ENCODE measurements at places on chromosomes 16 and 17.

GRCh38 chr16:88329726-88330700 lies 52.7 kb upstream of the ZNF469 start:
- DNase-seq, result no peak

DNA sequence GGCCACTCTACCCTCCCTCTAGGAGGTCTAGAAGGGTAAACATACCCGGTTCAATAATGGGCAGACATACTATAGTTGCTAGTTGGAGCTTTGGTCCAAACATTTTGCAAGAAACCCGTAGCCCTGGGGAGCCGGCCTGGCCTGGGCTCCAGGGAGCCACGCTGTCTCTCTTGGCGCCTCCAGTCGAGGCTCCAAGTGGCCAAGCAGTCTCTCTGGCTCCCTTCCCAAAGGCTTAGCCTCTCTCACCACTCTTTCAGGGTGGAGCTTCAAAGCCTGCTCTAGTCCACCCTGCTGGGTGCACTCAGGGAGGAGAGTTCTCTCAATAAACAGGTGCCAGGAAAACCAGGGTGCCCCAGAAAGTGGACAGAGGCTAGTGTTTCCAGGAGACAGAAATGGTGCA lies 32.2 kb downstream of the RCVRN start:
- DNase-seq, result no peak

DNA sequence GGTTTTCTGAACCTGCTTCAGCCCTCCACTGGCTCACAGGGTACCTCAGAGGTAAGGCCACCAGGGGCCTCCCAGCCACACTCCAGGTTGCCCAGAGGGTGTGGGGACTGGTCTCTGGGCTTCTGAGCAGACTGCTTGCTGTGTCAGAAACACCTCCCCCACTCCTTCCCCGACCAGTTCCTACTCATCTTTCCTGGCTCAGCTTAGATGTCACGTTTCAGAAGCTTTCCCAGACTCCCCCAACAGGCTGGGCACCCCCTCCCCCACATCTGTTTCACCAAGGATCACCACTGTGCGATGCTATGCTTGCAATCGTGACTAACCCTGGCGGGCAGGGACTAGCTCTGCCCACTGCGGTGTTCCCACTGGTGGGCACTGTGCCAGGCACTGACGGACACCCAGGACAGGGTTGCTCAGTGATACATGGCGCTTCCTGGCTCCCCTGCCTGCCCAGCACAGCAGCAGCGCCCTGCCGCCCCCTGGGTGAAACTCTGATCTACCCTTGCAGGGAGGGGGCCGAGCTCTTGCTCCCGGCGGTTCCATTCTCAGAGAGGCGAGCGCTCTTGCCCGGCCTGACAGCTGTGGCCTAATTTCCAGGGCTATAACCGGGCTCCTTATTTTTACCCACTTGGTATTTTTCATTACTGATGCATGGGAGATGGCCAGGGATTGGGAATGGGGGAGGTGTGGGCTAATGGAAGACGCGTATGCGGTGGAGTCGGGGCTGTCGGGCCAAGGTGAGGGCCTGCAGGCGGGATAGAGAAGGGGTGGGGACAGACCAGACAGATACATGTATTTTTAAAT lies 29.4 kb upstream of the MTSS2 start:
- peak; percentile 99 for DNase-seq

GRCh38 chr17:47629826-47630225 lies 19.9 kb upstream of the KPNB1 start:
- DNase-seq, result no peak

DNA sequence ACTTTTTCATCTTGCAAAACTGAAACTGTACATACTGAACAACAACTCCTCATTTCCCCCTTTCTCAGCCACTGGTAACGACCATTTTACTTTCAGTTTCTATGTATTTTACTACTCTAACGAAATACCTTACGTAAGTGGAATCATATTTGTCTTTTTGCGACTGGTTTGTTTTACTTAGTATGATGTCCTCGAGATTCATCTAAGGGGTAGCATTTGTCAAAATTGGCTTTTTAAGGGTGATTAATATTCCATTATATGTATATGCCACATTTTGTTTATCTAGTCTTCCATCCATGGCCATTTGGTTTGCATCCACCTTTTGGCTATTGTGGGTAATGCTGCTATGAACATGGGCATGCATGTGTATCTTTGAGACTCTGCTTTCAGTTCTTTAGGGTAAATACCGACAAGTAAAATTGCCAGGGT lies 10.4 kb downstream of the KPNB1 start:
- DNase-seq, result no peak

DNA sequence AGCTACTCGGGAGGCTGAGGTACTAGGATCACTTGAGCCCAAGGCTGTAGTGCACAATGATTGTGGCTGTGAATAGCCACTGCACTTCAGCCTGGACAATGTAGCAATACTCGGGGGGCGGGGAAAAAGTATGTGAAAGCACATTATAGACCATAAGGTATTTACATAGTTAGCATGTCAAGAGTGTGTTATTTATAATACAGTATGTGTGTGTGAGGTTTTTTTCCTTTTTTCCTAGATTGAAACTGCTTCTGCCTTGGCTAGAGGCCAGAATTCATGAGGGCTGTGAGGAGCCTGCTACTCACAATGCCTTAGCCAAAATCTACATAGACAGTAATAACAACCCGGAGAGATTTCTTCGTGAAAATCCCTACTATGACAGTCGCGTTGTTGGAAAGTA lies 30.5 kb downstream of the PTRH2 start:
- no peak for DNase-seq

DNA sequence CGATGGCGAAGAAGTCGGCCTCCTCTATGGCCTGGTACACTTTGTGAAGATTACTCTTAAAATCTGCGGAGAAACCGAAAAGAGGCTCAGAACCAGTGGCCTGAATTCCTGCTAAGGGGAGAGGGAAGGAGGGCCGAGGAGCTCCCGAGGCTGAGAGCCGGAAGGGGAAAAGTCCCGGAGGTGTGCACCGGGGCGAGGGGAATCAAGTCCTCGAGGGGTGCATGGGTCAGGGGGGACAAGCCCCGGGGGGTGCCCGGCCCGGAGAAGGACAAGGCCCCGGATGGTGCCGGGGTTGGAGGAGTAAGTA lies 495 bp downstream of the PARN start:
- no peak for DNase-seq

- DNase-seq, result no peak
Measured at GRCh38 chr16:11748404-11749254, 6.0 kb upstream of the TXNDC11 start.

GRCh38 chr17:35089586-35090296 lies 26.2 kb upstream of the RFFL start:
- peak; percentile 63 for DNase-seq

DNA sequence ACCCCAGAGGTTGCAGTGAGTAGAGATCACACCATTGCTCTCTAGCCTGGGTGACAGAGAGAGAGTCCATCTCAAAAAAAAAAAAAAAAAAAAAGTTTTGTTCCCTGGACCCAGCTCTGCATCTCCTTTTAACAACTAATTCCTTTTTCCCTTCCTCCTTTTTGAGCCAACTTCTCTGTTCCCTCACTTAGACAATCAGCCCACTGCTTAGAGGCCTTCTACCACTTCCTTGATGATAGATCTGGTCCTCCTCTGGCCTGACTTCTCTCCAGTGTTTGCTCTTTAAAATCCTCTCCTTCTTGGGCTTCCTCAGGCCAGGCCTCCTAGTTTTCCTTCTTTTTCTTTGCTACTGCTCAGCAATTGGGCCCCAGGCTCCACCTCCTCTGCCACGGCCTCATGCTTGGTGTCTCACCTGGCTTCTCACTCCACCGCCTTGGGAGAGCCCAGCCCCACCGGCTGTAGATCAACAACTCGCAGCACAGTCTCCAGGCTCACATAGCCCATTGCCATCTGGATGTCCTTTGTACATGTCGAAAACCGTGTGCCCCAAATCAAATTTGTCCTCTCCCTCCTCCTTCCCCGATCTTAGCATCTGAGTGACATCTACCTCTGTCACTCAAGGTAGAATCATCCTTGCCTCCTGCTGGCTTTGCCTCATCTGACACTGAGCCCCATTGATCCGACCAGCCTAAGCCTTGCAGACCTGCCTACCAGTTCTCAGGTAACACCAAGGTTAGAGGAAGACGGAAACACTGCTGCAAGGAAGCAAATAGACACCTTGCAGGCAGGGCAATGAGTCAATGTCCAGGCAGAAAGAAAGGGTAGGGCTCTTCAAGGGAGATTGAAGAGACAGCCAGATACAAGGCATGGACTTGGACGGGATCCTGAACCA lies 17.4 kb downstream of the ARHGAP27 start:
- DNase-seq, result no peak

GRCh38 chr16:88826070-88826840 lies 14.5 kb upstream of the APRT start:
- no peak for DNase-seq

DNA sequence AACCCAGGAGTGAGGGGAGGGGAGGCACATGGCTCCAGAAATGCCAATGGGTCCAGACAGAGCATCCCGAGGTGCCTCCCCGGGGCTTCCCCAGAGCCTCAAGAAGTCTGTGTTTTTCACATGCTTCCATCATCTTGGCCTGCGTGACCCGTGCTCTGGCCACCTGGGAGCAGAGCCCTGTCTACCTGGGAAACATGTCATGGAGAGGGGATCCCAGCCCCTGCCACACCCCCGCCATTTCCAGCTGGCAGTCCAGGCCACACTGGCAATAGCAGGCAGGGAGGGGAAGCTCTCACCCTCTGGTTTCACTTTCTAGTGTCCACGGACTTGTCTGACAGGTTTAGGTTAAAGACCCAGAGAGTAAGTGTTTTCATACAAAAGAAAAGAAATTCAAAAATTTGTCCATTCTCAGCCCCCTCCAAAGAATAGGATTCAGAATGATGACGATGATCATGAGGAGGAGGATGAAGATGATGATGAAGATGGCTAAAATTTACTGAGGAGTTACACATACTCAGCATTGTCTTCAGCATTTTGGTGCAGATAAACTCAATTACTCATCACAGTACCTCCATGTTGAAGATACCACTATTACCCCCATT lies 9.0 kb downstream of the SMIM5 start:
- no peak for DNase-seq

DNA sequence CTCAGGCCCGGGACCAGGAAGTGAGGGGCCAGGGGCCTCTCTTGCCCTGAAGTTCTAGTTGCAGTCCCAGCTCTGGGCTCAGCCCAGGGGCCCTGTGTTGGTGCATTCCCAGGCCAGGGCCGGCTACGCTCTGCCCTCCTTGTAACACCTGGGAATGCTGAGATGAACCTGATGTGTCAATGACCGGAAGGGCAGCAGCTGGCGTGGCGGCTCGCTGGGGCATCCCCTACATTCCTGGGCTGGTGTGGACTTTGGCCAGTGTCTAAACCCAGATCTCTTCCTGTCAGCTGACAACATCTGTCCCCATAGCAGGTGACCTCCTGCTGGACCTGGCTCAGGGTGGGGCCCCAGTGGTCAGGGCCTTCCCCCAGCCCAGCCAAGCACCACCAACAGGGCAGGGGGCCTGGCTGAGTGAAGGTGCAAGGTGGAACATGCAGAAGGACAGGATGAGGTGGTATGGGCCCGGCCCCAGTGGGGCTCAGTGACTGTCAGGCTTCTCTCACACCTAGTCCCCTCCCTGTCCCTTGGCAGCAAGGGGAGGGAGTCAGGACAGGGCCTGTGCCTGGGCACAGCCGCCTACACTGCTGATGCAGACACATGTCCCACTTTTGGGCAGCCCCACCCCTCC lies 15.9 kb downstream of the FAM83G start:
- DNase-seq, result no peak

DNA sequence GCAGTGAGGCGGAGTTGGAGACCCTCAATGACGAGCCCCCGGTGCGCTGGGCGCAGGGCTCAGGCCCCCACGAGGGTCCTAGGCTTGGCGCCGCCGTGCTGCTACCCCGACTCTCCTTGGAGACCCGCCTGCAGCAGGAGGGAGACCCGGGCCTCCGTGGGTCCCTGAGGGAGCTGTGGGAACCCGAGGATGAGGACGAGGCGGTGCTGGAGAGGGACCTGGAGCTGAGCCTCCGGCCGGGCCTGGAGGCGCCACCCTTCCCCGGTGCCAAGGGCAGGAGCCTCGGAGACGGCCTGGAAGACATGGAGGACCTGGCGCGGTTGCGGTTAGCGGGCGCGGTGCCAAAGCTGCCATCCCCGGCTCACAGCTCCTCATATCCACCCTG lies 2.3 kb downstream of the MYO15B start:
- no peak for DNase-seq

DNA sequence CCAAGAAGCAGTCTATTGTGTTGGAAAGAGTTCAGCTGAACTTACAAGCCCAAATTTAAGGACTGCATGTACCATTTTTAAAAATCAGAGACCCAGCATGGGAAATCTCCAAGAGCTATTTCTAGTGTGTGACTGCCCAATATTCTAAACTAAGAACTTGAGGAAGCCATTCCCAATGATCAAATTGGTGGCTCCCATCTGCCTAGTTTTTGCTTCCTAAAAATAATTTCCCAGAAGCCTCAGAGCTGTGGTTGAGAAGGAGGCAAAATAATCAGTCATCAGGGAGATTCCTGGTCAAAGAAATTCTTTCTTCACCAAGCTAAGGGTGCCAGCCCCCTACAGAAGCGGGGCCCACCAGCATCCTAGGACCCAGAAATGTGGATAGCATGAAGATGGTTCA lies 176.1 kb upstream of the CDH5 start:
- DNase-seq, result no peak

All from NCI-H226 (cell line).